ENCODE measurements at places on chromosomes 4 and X.

DNA sequence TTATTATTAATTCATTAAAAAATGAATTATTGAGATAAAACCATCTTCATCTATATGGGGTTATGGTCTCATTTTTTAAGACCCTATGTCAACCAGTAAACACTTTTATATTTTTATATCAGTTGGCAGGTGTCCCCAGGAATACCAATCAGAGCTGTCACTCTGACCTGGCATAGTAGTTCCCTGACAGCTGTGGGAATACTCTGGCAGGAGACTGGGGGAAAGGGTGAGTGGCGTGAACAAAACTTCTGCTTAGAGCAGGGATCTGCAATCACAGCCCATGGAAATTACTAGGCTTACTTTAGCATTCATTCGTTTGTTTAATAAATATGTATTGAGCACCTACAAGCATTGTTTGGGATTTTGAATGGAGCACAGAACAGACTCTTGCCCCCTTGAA lies 254.1 kb upstream of the KLF3 start:
- DNase-seq = no peak

DNA sequence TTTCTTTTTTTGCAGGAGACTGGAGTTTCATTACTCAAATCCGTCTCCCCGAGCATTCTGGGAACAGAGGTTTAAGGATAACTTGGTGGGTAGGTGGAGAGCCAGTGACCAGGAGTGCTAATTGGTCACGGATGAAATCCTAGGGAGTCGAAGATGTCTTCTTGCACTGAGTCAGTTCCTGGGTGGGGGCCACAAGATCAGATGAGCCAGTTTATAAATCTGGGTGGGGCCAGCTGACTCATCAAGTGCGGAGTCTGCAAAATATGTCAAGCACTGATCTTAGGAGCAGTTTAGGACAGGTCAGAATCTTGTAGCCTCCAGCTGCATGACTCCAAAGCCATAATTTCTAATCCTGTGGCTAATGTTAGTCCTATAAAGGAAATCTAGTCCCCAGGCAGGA lies 741.3 kb downstream of the PCDH7 start:
- DNase-seq = no peak

- DNase-seq = no peak
Measured at GRCh38 chr4:164701665-164702064, 52.3 kb upstream of the SMIM31 start.

- no peak for DNase-seq
Measured at GRCh38 chr4:154722262-154722661, 21.5 kb upstream of the LRAT start.

DNA sequence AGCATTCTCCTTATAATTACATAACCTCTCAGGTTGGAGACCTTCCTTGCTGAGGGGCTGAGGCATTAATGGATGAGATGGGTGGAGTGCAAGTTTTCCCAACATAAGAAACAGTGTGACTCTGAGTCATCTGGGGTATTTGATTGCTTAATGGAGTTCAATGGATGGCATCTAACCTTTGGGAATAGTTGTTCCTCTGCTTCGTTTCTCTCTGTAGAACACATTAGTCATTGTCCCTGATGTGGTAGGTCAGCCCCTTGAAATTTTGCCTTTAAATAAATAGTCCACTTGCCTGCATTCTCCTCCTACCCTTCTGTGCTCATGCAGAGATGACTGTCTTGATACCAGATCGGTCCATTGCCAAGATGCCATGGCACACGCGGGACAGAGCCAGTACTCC lies 38.6 kb downstream of the SLITRK2 start:
- DNase-seq = no peak

DNA sequence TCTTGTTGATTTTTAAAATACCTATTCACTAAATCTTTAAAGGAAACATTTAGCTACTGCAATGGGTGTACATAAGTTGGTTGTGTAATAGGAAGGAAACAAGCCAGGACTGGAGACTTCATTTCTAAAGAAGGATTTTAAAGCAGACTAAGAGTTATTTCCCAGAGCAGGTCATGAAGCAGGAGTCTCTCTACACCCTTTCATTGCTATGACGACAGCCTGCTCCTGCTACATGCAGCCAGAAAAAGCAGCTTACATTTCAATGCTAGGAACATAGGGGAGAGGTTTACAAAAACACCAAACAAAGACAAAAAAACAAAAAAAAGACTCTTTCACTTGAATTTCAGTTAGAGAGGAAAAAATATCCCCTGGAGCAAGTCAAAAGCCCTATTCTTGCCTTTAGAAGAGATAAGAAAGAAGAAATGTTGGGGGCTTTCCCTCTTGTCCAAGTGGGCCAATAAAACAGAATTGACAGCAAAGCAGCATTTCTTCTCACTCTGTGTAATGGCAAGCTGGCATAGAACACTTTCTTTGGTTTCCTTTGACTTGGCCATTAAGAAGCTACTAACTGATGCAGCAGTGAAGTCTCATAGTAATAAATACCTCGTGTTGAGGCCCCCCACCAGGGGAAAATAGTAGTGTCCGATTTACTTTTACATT lies 3.4 kb downstream of the SPARCL1 start:
- DNase-seq = no peak

- DNase-seq = no peak
Measured at GRCh38 chr4:148477276-148477675, 35.1 kb upstream of the NR3C2 start.

- no peak for DNase-seq
Measured at GRCh38 chrX:13780868-13781427, 35.9 kb downstream of the GPM6B start.

Data from stimulated activated CD8-positive, alpha-beta memory T cell treated with anti-CD3 and anti-CD28 coated beads, Interleukin-4, amount 100 ng/mL, for 4 hours (primary cell).